Stimulated activated CD8-positive, alpha-beta memory T cell treated with anti-CD3 and anti-CD28 coated beads, Interleukin-12 subunit alpha, Interleukin-12 subunit beta, amount 100 ng/mL, for 4 hours (primary cell): ENCODE measurements at places on chromosomes 6 and 20.

GRCh38 chr6:121951123-121951522 is 448.3 kb upstream of the HSF2 start:
- no peak for DNase-seq

- DNase-seq = no peak
These were observed 27.6 kb downstream of the ZNF292 start for GRCh38 chr6:87182940-87183339.

GRCh38 chr6:162733489-162733888 is 5.7 kb downstream of the PACRG start:
- no peak for DNase-seq

DNA sequence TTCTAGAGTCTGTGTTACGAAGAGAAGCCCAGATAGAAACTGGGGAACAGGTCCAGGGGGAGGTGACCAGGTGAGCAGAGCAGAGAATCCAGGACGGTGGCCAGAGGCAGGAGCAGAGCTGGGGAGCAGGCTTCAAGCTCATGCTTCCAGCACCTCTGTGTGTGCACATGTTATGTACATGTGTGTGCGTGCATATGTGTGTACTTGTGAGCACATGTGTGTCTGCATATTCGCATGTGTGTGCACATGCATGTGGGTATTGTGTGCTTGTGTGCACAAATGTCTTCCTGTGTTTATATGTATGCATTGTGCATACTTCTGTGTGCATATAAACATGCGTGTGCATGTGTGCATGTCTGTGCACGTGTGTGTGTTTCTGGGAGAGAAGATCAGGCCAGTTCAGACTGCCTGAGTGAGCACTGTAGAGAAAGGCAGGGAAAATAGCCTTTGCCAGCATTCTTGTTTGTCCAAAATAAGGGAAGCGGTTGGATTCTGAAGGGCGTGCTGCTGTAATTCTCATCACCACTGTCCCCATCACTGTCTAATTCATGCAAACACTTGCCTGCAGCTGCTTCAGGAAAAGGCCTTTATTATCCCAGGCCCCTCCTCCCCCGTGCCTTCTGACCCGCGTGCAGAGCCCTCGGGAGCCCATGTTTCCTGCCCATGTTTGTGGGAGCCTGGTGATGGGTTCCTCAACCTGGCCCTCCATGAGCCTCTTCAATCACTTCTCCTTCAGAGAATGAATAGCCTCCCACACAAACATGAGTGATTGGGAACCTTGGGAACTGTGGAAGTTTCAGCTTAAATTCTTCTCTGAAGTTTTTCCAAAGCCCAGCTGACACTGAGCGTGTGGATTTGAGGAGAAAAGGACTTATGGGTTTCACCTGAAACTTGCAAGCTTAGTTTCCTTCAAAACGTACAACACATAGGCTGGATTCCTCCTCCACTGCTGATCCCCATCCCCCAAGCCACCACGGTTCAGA is 161.7 kb upstream of the AFDN start:
- DNase-seq = no peak

DNA sequence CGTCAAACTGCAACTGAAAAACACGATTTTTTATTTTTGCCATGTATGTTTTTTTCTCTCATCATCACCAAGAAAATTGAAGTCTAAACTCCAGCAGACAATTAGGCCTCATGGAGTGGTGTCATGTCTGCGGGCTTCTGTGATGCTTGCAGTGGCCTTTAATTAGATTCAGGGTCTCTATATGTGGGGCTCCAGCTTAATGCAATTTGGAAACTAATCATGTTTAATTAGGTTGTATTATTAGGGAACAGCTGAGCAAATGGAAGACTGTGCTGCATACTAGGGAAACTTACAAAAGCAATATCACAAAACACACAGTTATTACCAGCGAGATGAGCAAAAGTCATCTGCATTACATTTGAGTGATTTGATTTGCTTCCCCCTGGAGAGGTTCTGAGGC is 132.9 kb upstream of the PMEPA1 start:
- no peak for DNase-seq

DNA sequence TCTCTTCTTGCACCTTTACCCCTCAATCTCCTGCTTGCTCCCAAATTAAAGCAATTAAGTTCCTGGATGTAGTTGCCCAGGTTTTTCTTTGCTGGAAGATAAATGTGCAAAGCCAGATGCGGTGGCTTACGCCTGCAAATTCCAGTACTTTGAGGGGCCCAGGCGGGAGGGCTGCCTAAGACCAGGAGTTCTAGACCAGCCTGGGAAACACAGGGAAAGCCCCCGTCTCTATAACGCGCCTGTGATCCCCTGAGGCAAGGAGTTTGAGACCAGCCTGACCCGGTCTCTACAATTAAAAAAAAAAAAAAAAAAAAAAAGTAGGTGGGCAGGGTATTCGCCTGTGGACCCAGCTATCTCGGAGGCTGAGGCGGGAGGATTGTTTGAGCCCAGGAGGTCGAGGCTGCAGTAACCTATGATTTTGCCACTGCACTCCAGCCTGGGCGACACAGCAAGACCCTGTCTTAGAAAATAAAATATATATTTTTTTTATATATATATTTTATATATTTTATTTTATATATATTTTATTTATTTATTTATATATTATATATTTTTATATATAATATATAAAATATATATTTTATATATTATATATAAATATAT is 461 bp upstream of the DCDC2 start:
- DNase-seq = no peak

GRCh38 chr6:38176797-38177751 is 357.5 kb downstream of the ZFAND3 start:
- DNase-seq = no peak

- no peak for DNase-seq
These were observed 80.5 kb downstream of the VEGFA start for GRCh38 chr6:43850314-43851203.

DNA sequence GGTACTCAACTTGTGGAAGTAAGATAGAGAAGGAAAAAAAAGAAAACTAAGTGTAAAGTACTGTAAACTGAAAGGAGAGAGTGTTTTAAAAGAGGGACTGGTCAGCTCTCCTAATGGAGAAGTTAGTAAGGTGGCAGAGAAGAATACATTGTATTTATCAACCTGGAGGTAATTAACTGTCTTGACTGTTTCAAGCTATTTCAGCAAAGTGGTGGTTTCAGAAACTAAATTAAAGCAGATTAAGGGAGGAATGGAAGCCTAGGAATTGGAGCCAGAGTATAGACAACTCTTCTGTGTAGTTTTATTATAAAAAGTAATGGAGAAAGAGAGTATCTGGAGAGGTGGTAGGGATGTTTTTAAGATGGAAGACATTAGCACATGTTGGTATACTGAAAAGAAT is 2.7 kb upstream of the PHF10 start:
- no peak for DNase-seq

DNA sequence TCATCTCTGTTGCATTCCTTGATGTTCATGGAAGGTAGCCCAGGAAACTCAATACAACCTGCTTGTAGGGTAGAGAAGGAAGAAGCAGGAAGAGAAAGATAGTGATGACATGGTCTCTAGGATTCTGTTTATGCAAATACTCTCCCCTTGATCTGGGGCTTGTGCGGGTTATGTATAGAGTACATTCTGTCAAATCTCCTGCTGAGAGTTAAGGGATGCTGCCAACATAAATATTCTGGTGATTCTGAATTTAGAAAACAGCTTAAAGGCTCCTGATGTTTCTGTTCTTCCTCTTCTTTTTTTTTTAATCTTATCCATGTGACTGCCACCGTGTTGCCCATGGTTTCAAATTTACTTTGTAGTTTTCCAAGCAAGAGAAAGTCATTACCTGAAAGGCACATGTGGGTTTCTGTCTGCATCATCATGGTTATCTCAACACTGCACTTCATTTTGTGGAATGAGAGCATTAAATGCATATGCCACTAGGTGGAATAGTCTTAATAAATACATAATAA is 150.6 kb downstream of the RPS12 start:
- no peak for DNase-seq
